ENCODE measurements at places on chromosomes 6 and 20.

DNA sequence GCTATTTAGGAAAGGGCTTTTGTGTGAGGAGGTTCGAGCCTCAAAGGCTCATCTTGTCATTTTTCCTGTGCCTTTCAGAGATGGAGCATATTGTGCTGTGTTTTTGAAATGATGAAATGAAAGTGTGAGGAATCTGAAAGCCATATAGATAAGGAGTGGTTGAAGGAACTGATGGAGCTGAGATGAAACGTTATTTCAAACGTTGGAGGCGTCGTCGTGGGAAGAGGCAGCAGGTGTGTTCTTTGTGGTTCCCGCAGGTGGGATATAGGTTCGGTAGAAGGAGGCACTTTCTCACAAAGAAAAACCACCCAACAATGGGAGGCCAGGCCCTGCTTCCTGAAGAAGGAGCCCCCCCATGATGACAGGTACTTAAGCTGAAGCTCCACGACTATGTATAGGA lies 83.2 kb upstream of the SNAP25 start:
- no peak for DNase-seq

DNA sequence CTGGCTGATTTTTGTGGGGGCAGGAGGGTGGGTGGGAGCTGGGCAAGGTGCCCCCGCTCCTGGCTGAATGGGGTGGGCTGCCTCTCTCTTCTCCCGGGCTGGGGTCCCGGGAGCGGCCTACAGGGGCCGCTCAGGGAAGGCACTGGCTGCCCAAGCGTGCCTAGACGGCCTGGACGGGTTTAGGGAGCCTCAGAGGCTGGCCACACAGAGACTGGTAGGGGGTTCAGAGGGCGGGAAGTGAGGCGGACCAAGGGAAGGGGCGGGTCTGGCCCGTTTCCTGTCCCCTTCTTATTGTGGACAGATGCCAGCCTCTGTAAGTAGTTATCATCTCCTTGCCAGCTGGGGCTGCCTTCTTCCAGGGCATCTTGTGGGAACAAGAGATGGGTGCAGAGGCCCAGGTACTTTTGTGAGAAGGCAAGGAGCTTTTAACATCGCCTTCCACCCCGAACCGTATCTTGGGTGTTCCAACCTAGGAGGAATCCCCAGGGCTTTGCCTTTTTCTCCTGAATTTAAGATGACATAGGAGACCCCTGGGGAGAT lies 437 bp downstream of the CD40 start:
- DNase-seq = no peak

GRCh38 chr20:43961541-43962471 lies 47.2 kb downstream of the TOX2 start:
- DNase-seq = no peak

DNA sequence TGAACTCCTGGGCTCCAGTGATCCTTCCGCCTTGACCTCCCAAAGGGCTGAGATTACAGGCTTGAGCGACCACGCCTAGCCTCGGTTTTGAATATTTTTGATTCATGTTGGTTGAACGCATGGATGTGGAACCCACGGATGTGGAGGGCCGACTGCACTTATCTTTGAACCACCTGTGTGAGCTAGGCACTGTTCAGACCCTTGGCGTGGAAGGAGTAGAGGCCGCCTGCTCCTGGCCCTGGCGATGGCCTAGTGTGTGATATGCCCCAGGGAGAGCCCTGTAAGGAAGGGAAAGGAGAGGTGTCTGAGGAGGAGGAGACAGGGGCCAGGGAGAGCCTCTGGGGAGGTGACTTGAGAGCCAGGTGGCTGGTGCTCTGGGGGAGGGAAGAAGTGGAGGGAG lies 64.3 kb downstream of the BCAS4 start:
- no peak for DNase-seq

DNA sequence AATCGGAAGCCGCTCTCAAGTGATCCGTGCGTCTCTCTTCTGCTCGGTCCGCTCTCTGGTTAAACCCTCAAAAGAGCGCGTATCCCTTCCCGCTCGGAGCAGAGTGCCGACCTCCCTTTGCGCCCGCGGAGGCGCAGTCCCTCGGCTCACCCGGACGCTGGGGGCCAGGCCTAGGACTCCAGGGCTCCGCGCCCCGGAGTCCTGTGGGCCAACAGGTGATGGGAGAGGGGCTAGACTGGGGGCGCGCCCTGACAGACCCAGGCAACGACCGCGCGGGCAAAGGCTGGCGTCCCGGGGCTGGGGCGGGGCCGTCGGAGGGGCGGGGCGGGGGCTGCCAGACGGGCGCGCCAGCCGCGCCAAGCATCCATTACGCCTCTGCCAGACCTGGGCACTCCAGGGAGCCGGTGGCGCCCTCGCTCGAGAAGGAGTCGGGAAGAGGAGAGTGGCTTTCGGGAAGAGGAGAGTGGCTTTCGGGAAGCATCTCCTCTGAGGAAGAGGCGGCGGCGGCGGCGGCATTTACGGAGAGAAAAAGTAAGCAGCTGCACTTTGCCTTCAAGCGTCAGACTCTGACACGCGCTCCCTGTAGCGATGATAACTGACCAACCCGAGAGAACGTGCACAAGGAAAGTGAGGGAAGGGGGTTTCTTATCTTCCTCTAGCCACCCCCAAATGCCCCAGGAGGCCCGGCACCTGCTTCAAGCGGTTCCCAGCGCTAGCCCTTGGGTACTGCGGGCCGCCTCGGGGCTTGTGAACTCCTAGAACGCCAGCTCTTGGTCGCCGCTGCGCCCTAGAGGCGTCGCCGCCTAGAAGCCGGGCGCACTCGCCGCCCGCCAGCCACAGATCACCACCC lies 2.6 kb downstream of the EPHA7 start:
- no peak for DNase-seq

- DNase-seq = no peak
These were observed 560.0 kb downstream of the C6orf118 start for GRCh38 chr6:164749221-164750064.

DNA sequence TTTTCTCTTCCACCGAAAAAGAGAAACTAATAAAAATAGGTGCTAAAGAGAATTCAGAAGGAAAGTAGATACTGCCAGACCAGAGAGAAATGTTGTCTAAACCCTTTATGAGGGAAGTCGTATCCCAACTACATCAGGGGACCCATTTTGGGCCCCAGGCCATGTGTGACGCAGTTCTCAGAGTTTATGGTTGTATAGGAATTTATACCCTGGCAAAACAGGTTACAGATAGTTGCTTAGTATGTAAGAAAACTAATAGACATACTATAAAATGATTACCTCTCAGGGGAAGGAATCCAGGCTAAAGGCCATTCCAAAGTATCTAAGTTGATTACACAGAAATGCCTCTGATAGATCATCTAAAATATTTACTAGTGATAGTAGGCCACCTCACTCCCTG lies 28.6 kb upstream of the SLC52A3 start:
- DNase-seq = no peak

DNA sequence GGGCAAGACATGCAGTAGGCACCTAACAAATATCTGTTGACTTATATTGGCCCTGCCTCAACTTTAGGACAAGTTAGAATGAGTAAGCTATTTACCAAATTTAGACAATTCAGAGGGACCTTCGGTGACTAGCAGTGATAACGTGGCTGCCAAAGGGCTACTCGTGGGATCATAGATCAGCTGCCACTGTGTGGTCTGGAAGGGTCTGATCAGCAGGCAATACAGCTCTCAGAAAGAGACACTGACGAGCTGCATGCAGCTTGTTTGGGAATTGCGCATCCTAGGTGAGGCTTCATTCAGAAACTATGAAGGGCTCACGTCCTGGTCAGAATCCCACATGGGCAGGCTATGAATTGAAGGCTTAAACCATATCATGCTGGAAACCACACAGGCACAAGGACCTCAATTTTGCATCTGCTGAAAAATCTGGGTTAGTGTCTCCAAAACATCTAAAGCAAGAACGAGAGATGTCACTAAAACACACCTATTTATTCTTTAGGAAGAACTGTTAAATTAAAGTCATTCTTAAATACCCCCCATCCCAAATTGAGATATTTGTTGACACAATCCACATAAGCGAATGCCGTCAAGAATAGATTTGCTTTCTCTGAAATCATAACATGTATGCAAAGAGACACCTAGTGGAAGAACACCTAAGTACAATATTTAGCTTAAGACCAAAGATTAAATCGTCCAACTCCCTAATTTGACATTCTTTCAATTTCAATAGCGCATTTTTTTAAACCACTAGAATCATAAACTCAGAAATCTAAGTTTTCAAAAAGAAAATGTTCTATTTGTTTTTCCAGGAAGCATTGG lies 79.6 kb downstream of the IPCEF1 start:
- DNase-seq = no peak

DNA sequence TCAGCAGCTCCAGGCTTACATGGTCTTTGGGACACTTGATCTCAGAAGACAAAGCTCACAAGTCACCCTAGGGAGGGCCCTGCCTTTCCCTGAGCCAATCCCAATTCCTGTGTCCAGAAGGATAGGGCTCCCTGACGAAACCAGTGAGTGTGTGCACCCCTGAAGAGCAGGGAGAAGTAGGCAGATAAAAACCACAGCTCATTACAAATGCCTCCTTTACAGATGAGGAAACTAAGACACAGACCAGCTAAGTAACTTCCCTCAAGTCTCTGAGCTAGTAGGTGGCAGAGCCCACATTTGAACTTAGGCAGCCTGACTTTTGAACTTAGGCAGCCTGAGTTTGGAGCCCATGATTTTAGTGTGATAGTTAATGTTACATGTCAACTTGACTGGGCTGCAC lies 6.7 kb upstream of the ZFAND3 start:
- no peak for DNase-seq

DNA sequence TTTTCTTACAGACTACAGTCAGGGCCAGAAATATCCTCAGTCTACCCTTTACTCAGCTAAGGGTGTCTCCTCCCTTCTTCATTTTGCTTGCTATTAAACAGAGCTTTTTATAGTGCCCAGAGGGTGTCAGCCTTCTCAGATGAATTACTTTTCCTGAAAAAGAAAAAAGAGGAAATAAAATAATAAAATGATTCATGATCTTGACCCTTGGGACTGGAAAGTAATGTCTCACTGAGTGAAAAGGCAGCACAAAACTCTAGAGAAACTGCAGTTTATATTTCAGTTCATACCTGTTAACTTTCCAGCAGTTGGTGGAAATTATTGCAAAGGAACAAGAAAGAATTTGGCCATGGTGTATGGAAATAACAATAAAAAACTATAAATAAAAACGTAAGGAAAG lies 170.6 kb downstream of the IBTK start:
- DNase-seq = no peak

GRCh38 chr20:58028123-58028522 lies 200.3 kb downstream of the ANKRD60 start:
- DNase-seq = no peak

- no peak for DNase-seq
These were observed 129.3 kb upstream of the CD93 start for GRCh38 chr20:23215344-23215995.

DNA sequence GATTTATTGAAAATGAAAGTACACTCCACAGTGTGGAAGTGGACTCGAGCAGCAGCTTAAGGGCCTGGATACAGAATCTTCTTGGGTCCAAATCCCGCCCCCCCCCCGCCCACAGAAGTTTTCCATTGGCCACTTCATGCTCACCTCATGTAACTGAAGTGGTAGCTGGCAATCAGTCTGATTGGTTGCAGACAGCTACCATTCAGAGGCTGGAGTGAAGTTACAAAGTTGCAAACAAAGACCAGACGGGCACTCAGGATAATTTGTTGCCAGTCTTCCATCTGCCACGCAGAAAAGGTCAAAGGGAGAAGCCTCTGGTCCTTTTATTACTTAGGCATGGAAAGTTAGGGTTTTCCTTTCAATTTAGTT lies 25.8 kb upstream of the FABP7 start:
- no peak for DNase-seq

GRCh38 chr20:44398335-44398734 lies 42.8 kb downstream of the HNF4A start:
- DNase-seq = no peak

DNA sequence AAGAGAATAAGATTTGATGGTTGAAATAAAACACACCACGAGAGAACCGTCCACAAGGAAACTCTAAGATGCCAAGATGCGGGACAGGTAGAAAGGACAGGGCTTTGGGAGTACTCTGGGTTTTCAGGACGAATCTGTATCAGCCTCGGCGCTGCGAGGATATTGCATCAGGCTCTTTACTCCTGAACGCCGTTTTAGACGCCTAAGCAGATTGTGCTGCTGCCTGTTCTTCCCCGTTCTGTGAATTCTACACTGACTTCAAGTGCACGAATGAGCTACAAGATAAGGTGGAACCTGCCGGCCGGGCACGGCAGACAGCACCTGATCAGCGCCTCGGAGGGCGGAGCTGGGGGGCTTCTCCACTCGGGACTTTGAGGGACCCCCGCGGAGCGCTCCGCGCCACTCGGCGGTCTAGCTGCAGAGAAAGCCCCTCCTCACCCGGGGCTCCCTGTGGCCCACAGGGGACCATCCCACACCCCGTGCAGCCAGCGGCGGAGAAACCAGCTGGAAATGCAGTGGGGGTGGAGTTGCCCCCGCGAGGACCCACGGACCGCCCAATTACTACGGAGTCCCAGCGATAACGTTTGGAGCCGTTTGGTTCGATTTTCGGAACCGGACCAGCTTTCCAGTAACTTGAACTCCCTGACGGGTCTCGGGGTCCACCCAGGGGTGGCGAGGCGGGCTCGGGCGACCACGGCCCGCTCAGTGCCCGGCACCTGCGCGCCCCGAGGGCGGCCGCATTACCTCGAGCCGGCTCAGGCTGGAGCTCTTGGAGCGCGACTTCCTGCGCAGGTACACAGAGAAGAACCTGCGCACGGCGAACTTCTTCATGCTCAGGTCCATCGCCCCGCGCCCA lies 646 bp downstream of the RPS6KA2 start:
- no peak for DNase-seq

DNA sequence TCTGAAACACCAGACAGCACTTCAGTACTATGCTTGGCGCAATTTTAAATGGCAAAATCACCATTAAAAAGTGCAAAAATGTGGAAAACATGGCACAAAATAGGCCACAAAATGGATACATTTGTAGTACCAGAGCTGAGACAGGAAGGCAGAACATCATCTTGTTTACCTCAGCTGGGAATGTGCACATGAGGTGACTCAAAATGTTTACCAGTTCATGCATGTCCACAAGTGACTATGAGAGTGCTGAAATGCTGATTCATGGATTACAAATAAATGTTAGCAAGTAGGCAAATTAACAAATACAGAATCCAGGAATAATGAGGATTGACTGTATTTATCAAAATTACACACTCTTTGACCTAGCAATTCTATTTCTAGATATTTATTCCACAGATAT lies 201.6 kb downstream of the ISM1 start:
- DNase-seq = no peak

Measured in stimulated activated CD4-positive, alpha-beta T cell treated with anti-CD3 and anti-CD28 coated beads, Interleukin-1b, Interleukin-23, amount 100 ng/mL, for 1 hour (primary cell).